Neural crest cell (in vitro differentiated cells): ENCODE measurements at places on chromosomes 6 and 20. TPM values are rescaled to one million over a fixed set of nuclear protein-coding genes. Genes with fewer than 3 reads are reported as not detected.

SLC17A2 gene
- not detected in 2 replicates for total RNA-seq

CFAP61 gene
- 1.7 and 1.9 TPM in 2 replicates for total RNA-seq

MEI4 gene
- total RNA-seq, result 0.44 and 0.64 TPM in 2 replicates

SLC17A1 gene
- not detected in 2 replicates for total RNA-seq

FABP7 gene
- 246 and 256 TPM in 2 replicates for total RNA-seq

KPNA5 gene
- 10.8 and 13.3 TPM in 2 replicates for total RNA-seq

OR14J1 gene
- not detected in 2 replicates for total RNA-seq

OXT gene
- total RNA-seq, result not detected in 2 replicates

COL19A1 gene
- 0.09 TPM in 1 of 2 replicates, not detected in the other for total RNA-seq

GPX5 gene
- not detected in 2 replicates for total RNA-seq

HEY2 gene
- 10.8 and 11.6 TPM in 2 replicates for total RNA-seq

NRSN1 gene
- 0.48 and 0.54 TPM in 2 replicates for total RNA-seq

DLK2 gene
- 1.5 and 1.6 TPM in 2 replicates for total RNA-seq

JARID2 gene
- total RNA-seq, result 33.9 and 34.5 TPM in 2 replicates

PERP gene
- 3.0 and 3.3 TPM in 2 replicates for total RNA-seq

HSPA12B gene
- total RNA-seq, result 1.1 and 1.3 TPM in 2 replicates

DDX43 gene
- not detected in 2 replicates for total RNA-seq

DPPA5 gene
- total RNA-seq, result not detected in 2 replicates

CCM2L gene
- total RNA-seq, result 0.14 and 0.26 TPM in 2 replicates

CLIC5 gene
- total RNA-seq, result 0.20 TPM in 1 of 2 replicates, not detected in the other

RNF144B gene
- 0.23 and 0.59 TPM in 2 replicates for total RNA-seq

PRKN gene
- total RNA-seq, result 2.0 and 3.2 TPM in 2 replicates

NOX3 gene
- total RNA-seq, result not detected in 2 replicates

HLA-DOB gene
- 0.28 TPM in 1 of 2 replicates, not detected in the other for total RNA-seq

KCNQ2 gene
- total RNA-seq, result 143 and 157 TPM in 2 replicates

CTSZ gene
- total RNA-seq, result 22.7 and 23.6 TPM in 2 replicates

MRPS10 gene
- 29.0 and 32.0 TPM in 2 replicates for total RNA-seq

OOEP gene
- not detected in 2 replicates for total RNA-seq

MYMX gene
- total RNA-seq, result not detected in 2 replicates

CUL9 gene
- 37.2 and 37.5 TPM in 2 replicates for total RNA-seq

C6orf58 gene
- total RNA-seq, result 0.82 TPM in 1 of 2 replicates, not detected in the other

HUS1B gene
- total RNA-seq, result 0.40 and 0.59 TPM in 2 replicates

FOXF2 gene
- not detected in 2 replicates for total RNA-seq

DEFB126 gene
- not detected in 2 replicates for total RNA-seq

GRM1 gene
- total RNA-seq, result 0.20 and 0.63 TPM in 2 replicates

WFDC5 gene
- not detected in 2 replicates for total RNA-seq
